Right atrium auricular region (tissue), 2 donors: ENCODE measurements at places on chromosomes 7 and 10.

GRCh38 chr10:1567152-1567551 is 170.2 kb downstream of the ADARB2 start:
- no peak for DNase-seq

DNA sequence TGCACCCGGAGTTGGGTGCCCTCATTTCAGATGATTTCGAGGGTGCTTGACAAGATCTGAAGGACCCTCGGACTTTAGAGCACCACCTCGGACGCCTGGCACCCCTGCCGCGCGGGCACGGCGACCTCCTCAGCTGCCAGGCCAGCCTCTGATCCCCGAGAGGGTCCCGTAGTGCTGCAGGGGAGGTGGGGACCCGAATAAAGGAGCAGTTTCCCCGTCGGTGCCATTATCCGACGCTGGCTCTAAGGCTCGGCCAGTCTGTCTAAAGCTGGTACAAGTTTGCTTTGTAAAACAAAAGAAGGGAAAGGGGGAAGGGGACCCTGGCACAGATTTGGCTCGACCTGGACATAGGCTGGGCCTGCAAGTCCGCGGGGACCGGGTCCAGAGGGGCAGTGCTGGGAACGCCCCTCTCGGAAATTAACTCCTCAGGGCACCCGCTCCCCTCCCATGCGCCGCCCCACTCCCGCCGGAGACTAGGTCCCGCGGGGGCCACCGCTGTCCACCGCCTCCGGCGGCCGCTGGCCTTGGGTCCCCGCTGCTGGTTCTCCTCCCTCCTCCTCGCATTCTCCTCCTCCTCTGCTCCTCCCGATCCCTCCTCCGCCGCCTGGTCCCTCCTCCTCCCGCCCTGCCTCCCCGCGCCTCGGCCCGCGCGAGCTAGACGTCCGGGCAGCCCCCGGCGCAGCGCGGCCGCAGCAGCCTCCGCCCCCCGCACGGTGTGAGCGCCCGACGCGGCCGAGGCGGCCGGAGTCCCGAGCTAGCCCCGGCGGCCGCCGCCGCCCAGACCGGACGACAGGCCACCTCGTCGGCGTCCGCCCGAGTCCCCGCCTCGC is at the start of gene EGFR:
Gene EGFR (plus strand): TSS at position 657 of the 830 bp plus-strand sequence. CDS start 261 bp downstream, outside the sequence.
- DNase-seq = peak; percentile 80

DNA sequence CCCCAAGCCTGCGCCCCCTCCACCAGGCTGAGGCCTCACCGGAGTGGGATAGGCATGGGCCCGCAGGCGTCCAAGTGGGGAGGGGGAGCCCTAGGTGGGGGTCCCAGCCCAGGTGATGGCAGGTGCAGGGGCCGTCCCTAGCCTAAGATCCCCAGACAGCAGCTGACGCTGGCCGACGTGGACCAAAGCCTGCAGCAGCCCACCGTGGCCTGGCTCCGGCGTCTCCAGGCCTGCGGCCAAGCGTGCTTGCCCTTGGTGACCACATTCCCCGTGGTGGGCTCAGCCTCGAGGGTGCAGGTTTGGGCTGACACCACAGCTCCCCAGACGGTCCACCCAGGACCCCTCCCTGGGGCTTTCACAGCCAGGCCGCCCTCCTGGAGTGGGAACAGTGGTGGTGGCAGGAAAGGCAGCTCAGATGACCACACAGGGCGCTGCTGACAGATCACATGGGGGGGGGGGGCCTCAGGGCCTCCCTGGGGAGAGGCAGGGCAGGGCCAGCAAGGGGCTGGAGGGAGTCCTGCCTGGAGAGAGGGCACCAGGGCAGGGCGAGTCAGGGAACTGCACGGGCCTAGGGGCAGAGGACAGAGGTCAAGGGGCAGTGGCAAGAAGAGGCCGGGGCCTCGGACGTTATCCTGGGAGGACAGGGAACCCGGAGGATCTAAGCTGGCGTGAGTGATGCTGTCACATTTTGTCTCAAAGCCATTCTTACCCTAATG is 767 bp upstream of the ADAM8 start:
- DNase-seq = no peak

DNA sequence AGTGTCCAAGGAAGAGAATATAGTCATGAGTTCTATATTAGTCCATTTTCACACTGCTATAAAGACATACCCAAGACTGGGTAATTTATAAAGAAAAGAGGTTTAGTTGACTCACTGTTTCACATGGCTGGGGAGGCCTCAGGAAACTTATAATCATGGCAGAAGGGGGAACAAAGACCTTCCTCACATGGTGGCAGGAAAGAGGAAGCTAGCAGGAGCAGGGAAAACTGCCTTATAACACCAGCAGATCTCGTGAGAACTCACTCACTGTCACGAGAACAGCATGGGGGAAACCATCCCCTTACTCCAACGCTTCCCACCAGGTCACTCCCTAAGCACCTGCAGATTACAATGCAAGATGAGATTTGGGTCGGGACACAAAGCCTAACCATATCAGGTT is 139.0 kb upstream of the ZNF438 start:
- no peak for DNase-seq

GRCh38 chr10:14086596-14086995 is 244.1 kb downstream of the FRMD4A start:
- no peak for DNase-seq

- DNase-seq = no peak
Observed at GRCh38 chr10:74623786-74624185, 202.6 kb upstream of the KAT6B start.

DNA sequence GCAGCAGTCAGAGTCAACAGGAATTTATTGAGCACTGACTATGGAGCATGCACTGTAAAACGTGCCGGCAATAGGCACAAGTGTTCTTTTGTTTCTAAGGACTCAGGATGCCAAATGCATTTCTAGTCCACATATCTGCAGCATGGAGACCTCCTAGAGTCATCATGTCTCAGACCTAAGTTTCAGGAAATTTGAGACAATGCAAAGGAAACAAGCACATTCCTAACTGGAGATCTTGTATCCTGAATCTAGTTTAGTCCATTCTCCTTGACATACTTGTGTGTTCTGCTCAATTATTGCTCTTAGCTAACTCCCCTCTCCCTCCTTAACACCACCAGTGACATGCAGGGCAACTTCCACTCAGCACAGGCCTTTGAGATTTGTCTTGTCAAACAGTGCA is 173.2 kb downstream of the ZNF438 start:
- DNase-seq = no peak

- no peak for DNase-seq
Observed at GRCh38 chr10:119713744-119714483, 11.9 kb upstream of the INPP5F start.

- DNase-seq = no peak
Observed at GRCh38 chr7:115153769-115154477, 232.0 kb downstream of the MDFIC start.
